ENCODE measurements at places on chromosomes 11 and 22. TPM values are rescaled to one million over a fixed set of nuclear protein-coding genes. Genes with fewer than 3 reads are reported as not detected.

GRCh38 chr11:9090488-9091043 is 833 bp downstream of the SCUBE2 start:
- DNase-seq: no peak

DNA sequence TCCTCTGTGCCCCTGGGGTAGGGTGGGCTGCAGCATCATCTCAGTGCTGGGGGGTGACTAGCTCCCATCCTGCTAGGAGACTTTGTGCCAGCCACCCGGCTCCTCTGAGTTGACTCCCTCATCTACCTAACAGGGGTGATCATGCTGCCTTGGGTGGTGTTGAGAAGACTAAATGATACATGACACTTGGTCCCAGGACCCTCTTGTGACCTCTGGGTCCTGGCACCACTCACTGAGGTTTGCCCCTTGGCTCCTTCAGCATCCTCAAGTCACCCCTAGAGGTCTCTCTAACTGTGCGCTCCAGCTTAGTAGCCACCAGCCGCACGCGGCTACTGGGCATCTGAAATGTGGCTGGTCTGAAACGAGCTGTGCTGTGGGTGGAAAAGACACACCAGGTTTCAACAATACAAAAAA is 72.1 kb downstream of the LRRC32 start:
- DNase-seq: no peak

DNA sequence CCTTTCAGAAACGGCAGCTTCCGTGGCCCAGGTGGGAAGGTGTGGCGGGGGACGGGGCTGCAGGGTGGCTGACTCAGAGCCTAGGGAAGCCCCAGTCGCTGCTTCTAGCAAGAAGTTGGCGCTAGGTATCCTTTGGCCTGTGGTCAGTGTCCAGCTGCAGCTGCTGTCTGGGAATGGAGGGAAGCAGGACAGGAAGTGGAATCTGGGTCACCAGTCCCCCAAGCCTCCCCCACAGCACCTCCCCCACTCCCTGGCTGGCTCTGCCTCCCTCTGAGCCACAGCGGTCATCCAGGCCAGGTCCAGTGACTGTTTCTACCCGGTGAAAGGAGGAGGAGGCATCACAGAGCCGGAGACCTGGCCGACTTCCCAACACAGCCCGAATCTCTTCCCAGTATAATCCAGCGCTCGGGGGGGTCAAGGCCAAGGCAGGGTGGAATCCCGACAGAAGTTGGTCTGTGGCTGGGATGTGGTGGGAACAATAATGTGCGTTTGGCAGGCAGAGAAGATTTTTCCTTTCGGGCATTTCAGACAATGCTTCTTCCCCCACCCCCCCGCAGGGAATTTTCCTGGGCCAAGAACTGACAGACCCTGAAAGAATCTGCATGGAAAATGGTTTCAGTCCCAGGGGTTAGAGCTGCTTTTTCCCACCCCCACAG is 45.1 kb downstream of the C11orf96 start:
- DNase-seq: no peak

DNA sequence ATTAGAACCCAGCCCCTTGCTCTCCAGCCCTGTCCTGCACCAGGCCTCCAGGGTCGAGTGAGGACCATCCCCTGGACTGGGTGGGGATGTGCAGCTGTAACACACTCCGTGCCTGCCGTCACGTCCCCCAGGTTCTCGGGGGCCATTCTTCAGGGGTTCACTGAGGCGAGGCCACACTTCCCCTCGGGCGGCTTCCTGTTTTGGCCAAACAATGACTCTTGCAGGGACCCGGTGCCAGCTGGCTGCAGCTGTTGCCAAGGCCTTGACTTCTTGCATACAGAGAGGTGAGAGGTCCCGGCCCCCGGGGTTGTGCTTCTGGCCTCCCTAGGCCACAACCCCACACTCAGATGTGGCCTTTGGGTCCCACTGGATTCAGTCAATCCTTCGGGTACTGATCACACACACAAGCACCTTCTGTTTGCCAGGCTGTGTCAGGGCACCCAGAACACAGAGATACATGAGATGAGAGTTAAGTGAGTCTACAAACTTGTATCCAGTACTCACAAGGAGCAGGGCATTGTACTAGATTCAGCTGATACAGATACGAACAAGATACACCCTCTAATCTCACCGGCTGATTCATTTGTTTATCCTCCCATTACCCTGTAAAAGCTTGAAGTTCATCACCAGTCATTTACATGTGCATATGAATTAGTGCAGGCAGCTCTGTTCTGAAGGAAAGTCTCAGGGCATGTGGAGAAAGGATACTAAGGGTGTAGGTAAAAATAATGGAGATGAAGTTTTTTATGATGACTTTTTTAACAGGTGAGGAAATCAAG is 32.9 kb downstream of the LRRC32 start:
- DNase-seq: no peak

DNA sequence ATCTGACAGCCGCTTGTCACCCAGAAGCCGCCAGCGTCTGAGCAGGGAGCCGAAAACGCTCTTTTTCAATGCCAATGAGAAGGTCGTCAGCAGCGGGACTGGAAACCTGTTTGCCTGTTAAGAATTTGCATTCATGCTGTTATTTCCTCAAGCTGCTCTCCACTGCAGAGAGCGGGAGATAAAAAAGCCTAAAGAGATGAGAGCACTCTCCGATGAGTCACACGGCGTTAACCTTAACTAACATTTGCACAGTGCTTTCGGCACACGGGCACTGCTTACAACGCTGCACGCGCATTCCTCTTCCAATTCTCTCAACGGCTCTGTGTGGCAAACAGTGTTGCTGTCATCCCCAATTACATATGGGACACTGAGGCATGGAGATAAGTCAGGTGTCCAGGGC is 40.0 kb upstream of the RTL6 start:
- DNase-seq: no peak

DNA sequence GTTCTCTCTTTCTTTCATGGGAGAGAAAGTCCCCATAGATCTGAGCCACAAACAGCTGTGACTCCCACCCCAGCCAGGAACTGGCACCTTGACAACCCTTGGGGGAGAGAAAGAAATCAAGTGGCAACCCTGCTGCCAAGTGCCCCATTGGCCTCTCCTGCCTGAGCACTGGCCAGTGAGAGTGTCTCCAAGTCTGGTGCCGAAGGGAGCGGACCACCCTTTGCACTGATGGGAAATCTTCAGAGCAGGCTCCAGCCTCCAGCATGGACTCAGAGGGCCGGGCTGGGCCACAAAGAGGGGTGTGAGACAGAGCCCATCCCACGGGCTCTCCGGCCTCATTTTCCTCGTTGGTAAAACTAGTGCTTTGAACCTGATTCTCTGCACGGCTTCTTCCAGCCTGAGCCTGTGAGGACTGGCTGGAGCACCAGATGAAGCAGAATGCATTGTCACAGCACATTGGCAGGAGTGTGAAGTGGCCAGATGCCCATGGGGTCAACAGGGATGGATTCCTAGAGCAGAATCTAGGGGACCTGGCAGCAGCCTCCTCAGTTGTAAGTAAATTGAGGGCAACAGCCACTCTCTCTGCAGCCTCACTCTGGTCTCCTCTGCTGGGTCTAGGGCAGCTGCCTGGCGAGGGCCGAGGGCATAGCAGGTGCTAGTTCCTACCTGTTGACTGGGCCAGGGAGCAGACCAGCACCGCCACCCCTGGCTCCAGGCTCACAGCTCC is 81.4 kb downstream of the TRIM29 start:
- no peak for DNase-seq

GRCh38 chr11:96288915-96289314 is 54.1 kb downstream of the MAML2 start:
- no peak for DNase-seq

GRCh38 chr11:12303421-12304149 is 73.8 kb upstream of the PARVA start:
- DNase-seq: no peak

GRCh38 chr11:29963796-29964195 is 53.0 kb downstream of the KCNA4 start:
- DNase-seq: no peak

Gene C11orf86
- polyA plus RNA-seq: not detected

Gene NRIP3
- polyA plus RNA-seq: 1.2 TPM

GRCh38 chr11:7165911-7166310 is 77.1 kb downstream of the RBMXL2 start:
- DNase-seq: no peak

DNA sequence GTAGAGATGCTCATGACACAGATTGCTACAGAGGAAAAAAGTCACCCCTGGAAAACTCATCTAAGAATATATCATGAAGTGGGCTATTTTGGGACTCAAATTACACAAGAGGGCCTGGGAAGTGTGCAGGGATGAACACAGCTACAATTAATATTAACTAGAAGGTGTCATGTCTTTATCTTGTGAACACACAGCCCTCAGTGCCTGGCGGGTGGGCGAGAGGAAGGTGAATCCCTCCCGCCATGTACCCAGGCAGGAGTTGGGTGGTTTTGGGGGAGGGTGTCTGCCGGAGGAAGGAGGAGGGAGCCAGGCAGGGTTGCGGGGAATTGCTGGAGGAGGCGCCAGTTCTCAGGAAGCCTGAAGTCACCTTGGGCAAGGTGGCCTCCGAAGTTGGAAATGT is 5.1 kb upstream of the FAM83F start:
- no peak for DNase-seq

Gene SEPTIN5
- polyA plus RNA-seq: 34.4 TPM

Gene CASP12
- polyA plus RNA-seq: 0.75 TPM

- DNase-seq: no peak
Measured at GRCh38 chr22:36136475-36136874, 24.1 kb downstream of the APOL3 start.

Gene RAB38
- 21.3 TPM for polyA plus RNA-seq

DNA sequence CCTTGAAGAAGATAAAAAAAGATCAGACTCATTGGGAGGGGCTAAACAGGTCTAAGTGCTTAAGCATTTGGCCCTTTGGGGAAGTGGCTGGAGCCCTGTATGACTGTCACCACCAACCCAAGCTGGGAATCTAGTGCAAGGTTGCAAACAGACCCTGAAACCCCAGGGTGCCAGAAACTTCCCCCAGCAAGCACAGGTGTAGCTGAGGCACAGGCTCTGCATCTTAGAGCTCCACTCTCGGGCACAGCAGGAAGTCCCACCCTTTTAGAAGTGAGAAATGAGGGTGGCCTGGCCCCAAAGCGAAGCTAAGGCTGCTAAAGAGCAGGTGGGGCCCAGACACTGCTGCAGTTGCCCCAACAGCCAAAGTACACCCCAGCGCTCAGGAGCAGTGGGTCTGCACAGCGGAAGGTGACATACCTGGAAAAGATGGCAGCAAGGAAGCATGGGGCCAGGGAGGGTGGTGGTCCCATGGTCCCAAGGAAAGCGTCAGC is 5.8 kb upstream of the KDM2A start:
- no peak for DNase-seq

Gene ANKRD42
- 9.5 TPM for polyA plus RNA-seq

GRCh38 chr11:125381499-125382044 is 114.5 kb downstream of the FEZ1 start:
- no peak for DNase-seq

- DNase-seq: no peak
Measured at GRCh38 chr11:61297746-61298145, 2.6 kb upstream of the VWCE start.

Gene TRPC6
- 10.4 TPM for polyA plus RNA-seq

DNA sequence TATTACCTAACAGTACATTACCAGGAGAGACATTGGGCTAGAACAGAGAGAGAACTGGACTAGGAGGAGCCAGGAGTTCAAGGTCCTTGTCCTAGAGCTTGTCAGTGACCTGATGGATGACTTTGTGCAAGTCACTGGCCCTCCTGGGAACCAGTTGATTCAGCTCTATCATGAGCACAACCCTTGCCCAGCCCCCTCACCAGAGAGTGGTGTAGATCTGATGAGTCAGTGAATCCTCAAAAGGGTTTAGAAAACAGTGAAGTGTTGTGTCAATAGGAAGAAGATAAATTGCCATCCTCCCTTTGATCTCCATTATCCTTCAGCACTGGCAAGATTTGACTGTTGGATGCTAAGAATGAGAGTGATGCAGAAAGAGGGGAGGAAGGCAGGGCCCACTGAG is 24.3 kb downstream of the NEU3 start:
- no peak for DNase-seq

Gene PRSS23
- polyA plus RNA-seq: 106 TPM

Data from left renal pelvis (tissue), 4 donors.